ENCODE measurements at places on chromosomes 4 and X.

DNA sequence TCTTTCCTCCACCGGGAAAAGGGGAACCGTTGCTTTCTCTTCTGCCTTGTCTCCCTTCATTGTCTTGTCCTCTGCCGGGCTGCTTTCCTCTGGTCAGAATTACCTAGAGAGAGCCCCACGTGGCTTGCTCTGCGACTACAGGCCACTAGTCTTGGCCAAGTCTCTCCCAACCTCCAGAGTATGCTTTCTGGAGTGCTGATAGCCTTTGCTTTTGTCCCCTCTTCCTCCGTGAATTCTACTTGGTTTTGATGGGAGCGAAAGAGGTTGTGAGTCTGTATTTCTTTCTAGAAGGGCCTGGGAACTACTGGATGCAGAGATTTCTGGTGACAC is 5.3 kb upstream of the POU4F2 start:
- no peak for DNase-seq

DNA sequence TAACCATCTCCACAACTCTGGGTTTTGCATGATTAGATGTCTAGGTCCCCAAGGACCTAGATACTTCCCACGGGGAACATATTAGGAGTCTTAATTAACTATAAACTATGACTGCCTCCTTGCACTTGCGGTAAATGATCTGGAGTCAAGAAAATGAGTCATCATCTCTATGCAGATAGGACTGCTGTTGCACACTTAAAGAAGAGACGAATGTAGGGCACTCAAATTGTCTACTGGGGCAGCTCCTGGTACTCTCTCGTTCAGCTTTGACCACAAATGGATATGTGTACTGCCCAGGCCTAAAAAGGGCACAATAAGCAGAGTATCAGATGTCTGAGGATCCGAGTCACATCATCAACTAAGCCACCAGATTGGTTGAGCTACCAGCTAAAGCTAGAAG is 1783.4 kb upstream of the AGA start:
- DNase-seq: peak; percentile 14

- DNase-seq: no peak
These were observed 147.7 kb downstream of the GASK1B start for GRCh38 chr4:158025131-158025530.

- DNase-seq: no peak
These were observed at the start of gene PABPC4L for GRCh38 chr4:134201216-134202161. Gene PABPC4L, minus strand, starts transcription at chr4:134201789. Its CDS starts 770 bp downstream, at chr4:134201019.

- DNase-seq: no peak
These were observed 164.3 kb upstream of the PABPC4L start for GRCh38 chr4:134365852-134366251.

DNA sequence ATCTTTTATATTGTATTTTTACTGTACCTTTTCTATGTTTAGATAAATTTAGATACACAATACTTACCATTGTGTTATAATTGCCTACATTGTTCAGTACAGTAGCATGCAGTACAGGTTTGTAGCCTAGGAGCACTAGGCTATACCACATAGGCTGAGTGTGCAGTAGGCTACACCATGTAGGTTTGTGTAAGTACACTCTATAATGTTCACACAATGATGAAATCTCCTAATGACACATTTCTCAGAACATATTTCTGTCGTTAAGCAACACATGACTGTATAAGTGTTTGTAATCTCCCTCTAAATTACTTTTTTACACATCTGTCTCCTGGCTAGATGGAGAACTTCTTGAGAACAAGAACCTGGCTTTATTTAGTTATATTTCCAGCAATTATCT is 40.3 kb downstream of the UCHL1 start:
- DNase-seq: no peak

DNA sequence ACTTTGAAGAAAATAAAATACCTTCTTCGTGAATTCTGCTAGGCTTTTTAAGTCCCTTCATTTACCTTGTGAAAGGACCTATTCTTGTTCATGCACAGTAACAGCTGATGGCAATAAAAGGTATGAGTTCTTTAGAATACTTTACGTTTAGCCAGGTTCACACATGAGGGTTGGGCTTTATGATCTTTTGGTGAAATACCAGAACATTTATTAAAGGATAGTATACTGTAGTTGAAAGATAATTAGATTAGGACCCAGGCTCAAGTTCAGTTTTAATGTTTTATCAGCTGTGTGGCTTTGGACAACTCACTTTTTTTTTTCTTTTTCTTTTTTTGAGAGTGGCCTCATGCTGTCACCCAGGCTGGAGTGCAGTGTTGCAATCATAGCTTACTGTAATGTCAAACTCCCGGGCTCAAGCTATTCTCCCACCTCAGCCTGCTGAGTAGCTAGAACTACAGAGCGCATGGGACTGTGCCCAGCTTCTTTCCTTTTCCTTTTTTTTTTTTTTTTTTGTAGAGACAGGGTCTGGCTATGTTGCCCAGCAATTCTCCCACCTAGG is 28.2 kb upstream of the NEIL3 start:
- DNase-seq: peak; percentile 80

DNA sequence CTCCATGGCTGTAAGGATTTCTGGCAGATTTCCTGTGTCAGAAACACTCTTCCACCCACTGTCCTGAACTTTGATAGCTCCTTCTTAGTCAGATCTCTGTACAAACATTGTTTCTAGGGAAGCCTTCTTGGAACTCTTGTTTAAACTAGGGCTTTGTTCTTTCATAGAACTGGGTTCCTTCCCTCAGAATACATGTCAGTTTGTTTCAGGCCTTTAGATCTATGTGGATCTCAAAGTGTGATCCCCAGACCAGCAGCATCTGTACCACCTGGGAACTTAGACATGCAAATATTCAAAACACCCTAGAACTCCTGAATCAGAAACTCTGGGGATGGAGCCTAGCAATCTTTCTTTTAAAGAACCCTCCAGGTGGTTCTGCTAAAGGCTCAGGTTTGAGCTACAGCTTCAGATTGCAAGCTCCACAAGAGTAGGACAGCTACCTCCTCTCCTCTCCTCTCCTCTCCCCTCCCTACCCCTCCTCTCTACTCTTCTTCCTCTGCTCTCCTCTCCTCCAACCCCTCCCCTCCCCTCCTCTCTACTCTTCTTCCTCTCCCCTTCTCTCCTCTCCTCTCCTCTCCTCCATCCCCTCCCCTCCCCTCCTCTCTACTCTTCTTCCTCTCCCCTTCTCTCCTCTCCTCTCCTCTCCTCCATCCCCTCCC is 12.7 kb downstream of the RASSF6 start:
- no peak for DNase-seq

GRCh38 chr4:32158961-32159360 is 1438.8 kb downstream of the PCDH7 start:
- DNase-seq: no peak

DNA sequence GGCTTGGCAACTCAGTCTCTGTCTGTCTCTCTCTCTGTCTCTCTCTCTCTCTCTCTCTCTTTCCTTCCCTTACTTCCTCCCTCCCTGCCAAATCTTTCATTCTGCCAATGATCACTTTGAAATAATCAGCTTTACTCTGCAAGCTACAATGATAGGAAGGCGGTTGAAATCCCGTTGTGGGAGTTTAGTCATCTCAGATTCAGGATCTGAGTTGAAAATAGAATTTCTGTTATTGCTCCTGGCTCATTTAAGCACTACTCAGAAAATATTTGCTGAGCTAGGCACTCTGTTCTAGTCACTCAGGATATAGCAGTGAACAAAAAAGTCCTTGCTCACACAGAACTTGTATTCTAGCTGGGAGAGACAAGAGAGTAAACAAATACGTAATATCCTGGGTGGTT is 56.3 kb upstream of the DCTD start:
- no peak for DNase-seq

- DNase-seq: peak; percentile 98
These were observed 7.1 kb upstream of the RGS12 start for GRCh38 chr4:3285558-3286334.

GRCh38 chr4:117986321-117986720 is 48.0 kb upstream of the NDST3 start:
- peak; percentile 8 for DNase-seq

- no peak for DNase-seq
These were observed 26.3 kb downstream of the RWDD4 start for GRCh38 chr4:183632689-183633088.
